ENCODE measurements at places on chromosomes 16 and 17. TPM values are rescaled to one million over a fixed set of nuclear protein-coding genes. Genes with fewer than 3 reads are reported as not detected.

KRT34 gene
- not detected for total RNA-seq

CIBAR2 gene
- not detected for total RNA-seq

CCDC200 gene
- total RNA-seq, result not detected

GRCh38 chr16:88730632-88731607, 24.6 kb downstream of the CTU2 start:
- DNase-seq, result no peak

DNA sequence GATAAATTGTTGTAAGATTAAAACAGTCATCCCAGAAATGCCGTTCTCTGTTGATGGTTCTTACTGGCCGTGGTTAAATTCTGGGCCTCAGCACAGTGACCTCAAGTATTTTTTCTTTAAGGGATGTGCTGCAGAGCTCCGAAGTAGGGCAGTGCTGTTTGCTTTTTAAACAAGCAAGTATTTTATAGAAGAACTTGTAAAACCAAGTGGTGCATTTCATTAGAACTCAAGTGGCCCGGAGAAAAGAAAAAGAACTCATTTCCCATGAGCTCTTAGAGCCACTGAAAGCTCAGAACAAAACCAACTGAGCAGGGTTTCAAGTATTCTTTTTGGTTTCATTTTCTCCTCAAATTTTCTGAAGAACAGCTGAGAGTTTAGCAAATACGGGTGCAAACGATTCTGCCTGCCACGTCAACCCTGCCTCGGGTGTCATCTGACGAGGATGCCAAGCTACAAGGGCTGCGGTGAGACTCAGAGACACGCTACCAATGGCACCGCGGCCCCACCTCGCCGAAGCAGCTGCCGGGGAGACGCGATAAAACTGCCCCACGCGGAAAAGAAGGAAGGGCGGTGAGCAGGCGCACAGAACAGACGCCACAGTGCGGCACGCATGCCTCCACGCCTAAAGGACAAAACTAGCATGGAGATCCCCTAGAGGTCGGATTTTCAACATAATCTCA, 6.3 kb downstream of the LMF1 start:
- DNase-seq, result no peak

Data from esophagus muscularis mucosa (tissue), 4 donors.